Naive thymus-derived CD8-positive, alpha-beta T cell (primary cell): ENCODE measurements at places on chromosomes 3 and 15. TPM values are rescaled to one million over a fixed set of nuclear protein-coding genes. Genes with fewer than 3 reads are reported as not detected.
A peak's percentile ranks its signal among the peaks of the same experiment; 100 is the strongest.

- DNase-seq: no peak
Measured at GRCh38 chr15:67979281-67979680, 74.8 kb upstream of the PIAS1 start.

DNA sequence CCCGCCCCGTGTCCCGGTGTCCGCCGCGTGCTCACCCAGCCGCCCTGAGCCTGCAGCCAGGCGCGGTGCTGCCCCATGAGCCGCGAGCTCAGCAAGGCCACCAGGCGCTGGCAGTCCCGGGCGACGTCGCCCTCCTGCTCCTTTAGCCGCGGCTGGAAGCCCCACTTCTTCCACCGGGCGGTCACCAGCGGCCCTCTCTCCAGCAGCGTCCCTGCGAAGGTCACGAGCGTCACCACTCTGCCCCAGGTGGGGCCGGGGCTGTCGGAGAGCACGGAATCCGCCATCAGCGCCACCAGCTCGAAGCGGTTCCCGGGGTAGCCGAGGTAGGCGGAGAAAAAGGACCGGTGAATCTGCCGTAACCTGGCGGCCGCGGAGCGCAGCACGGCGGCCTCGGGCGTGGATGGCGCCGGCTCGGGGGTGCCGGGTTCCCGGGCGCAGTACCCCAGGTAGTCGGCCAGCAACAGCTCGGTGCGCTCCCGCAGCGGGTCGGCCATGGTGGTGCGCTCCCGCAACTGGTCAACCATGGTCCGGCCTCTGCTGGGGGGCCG, 298 bp downstream of the BCL2L10 start:
- peak; percentile 25 for DNase-seq

- DNase-seq: no peak
Measured at GRCh38 chr15:79828447-79828846, 68.4 kb downstream of the MTHFS start.

- DNase-seq: no peak
Measured at GRCh38 chr3:49352890-49353421, 5.2 kb downstream of the GPX1 start.

GRCh38 chr3:5784690-5785089, 597.2 kb downstream of the EDEM1 start:
- no peak for DNase-seq

DNA sequence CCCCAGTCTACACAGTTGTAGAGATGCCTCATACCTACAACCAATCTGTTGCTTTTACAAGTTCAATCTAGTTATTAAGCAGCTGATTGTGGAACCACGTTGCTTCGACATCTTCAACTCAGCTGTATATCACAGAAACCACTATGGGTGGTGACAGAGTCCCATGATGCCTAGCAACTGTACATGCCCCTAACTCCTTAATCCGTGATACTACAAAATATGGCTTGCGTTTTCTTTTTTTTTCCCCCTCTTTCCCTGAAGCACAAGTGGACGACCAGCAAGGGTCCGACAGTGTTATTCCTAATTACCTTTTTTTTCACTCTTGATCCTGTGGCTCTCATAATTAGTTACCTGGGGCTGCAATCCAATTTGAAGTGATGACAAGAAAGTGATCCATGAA, 478.6 kb downstream of the FOXP1 start:
- no peak for DNase-seq

IL5RA gene
- total RNA-seq: not detected

DNA sequence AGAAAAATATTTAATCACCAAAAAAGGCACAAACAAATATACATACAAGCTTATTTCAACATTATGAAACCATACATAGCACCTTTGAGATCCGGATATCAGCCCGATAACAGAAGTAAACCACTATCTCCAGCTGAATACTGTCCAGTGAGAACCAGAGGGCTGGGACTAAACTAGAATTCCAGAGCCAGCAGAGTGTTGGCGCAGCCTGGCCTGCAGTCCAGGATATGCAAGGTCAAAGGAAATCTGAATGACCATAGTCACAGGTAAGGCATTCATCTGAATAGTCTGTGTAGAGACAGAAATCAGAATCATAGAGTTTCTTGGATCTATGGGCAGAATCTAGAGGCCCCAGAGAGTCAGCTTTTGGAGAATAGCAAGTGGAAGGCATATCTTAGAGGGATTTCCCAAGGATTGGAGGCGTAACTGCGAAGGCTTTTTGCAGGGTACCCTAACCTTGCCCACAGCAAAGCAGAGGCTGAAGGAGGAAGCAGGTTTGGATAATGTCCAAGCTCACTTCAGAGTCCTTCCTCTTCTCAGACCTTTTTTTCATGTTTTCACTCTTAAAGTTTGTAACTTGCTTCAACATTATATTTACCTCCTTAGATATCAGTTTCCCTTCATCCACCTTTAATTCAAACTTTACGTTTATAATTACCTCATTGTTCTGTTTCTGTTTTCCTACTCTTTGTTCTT, 32.5 kb upstream of the TP63 start:
- DNase-seq: no peak

DNA sequence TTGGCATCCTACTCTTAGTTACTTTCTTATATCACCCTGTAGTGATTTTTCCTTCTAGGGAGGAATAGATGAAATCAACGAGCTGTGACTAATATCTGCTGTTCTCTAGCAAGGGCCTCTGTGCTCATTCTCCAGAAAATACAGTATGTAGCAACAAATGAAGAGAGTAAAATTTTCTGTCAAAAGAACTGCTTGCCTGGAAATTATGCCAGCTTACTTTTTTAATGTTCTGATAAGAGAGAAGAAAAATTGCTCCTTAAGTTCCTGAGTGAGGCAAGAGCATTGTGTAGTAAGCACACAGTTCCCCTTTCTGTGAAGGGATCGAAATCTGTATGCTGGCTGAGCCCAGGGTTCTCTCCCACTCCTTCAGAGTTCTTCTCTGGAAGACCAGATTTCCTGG, 51.4 kb upstream of the GK5 start:
- no peak for DNase-seq

ETV5 gene
- 0.08 TPM for total RNA-seq
